ENCODE measurements at places on chromosomes 3 and 15.

DNA sequence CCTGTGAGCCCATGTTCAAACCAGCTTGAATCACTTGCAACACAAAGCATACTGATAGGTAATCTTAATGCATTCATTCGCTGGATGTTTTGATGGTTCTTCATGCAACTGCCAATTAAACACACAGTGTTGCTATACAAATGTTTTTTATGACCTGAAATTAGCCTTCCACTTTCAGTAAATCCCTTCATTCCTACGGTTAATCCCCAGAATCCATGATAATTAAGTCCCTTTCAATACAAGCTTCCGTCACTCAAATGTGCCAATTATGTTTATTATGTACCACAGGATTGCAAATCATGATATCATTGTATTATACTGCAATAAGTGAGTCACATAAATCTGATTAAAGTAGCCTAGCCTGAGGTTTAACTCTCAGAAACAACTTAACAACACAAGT, 14.5 kb upstream of the LYZL4 start:
- DNase-seq = no peak

DNA sequence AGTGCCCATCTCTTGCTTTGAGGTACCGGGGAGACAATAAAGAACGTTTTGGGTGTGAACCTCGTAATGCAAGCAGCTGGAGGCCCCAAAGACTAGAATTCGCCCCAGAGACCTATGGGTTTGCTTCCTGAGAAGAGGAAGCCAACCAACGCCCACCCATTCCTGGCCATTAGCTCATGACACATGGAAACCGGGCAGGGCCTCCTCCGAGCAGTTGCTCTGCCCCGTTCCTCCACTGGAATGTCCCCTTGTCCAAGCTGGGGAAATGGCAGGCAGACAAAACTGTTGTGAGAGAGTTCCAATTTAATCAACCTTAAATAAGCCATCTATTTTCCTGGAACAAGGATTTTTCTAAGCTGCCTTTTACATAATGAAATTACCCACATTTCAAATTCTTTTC, 250.9 kb upstream of the IGF1R start:
- DNase-seq = no peak

- DNase-seq = no peak
Observed at GRCh38 chr15:66878761-66879160, 176.7 kb downstream of the SMAD6 start.

GRCh38 chr3:70726961-70727360, 414.5 kb upstream of the MDFIC2 start:
- DNase-seq = no peak

DNA sequence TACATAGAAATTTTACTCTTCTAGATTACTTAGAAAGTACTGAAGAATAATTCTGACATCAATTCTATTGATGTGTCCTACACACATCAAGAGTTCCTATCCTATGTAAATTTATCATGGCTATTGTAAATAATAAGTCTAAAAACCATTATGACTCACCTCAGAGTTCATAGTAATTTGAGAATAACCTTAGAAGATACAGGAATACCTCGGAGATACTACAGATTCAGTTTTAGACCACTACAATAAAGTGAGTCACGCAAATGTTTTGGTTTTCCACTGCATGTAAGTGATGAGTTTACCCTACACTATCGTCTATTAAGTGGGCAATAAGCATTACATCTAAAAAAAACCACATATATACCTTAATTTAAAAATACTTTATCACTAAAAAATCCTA, 74.8 kb downstream of the NR1I2 start:
- DNase-seq = no peak

- no peak for DNase-seq
Observed at GRCh38 chr3:46942076-46942475, 34.5 kb downstream of the CCDC12 start.

DNA sequence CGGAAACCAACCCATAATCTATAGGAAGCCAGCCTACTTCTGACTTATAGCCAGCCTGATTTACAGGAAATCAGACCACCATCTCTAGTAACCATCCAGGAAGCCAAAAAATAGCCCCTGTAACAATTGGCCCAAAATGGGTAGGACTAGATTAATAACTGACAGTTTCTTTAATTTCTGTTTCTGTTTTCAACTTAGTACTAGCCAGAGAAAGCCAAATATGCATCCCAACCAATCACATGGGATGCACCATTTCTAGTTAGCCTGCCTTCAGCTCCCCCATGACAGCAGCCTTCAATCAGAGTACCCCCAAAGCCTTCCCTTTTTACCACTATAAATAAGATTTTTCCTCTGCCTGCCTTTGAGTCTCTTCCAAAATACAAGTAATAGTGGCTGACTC, 239.1 kb upstream of the GADL1 start:
- no peak for DNase-seq

- DNase-seq = no peak
Observed at GRCh38 chr15:94745371-94745770, 514.0 kb downstream of the MCTP2 start.

- no peak for DNase-seq
Observed at GRCh38 chr3:157445857-157446256, 9.2 kb downstream of the PTX3 start.

GRCh38 chr3:85455561-85456200, 496.9 kb downstream of the CADM2 start:
- no peak for DNase-seq

DNA sequence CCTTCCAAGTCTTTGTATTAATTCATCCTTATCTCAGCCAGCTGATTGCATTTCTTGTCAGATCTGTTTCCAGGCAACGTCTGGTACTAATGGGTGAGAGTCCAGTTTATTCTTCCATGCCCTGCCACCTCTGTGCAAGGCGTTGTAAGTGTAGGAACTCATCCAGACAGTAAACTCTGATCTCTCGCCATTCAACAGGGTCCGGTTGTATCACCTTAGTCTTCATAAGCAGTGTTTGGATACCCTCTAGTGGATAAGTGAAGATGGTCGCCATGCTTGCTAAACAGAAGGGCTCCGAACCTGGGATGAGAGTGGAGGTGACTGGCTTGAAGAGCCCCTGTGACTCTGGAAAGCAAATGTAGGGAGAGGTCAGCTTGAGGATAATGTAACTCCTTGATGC, 51.6 kb upstream of the CMTM7 start:
- DNase-seq = no peak

GRCh38 chr3:77259694-77260093, 219.8 kb downstream of the ROBO2 start:
- no peak for DNase-seq

DNA sequence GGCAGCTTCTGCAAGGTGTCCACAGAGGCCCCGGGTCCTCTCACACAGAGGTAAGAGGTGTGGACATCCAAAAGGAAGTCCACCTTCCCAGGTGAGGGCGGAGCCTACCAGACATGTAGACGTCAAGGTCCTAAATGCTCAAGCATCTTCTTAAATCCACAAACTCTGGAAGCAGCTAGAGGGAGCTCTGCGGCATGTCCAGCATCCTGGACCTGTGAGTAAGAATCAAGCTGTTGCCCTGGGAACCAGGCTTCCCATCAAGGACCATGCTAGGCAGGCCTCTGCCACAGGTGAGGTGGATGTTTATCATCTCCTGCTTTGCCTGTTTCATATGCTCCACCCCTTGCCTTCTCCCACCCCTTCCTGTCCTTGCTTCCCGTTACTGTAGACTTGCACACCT, 368.2 kb downstream of the GABRG3 start:
- no peak for DNase-seq

DNA sequence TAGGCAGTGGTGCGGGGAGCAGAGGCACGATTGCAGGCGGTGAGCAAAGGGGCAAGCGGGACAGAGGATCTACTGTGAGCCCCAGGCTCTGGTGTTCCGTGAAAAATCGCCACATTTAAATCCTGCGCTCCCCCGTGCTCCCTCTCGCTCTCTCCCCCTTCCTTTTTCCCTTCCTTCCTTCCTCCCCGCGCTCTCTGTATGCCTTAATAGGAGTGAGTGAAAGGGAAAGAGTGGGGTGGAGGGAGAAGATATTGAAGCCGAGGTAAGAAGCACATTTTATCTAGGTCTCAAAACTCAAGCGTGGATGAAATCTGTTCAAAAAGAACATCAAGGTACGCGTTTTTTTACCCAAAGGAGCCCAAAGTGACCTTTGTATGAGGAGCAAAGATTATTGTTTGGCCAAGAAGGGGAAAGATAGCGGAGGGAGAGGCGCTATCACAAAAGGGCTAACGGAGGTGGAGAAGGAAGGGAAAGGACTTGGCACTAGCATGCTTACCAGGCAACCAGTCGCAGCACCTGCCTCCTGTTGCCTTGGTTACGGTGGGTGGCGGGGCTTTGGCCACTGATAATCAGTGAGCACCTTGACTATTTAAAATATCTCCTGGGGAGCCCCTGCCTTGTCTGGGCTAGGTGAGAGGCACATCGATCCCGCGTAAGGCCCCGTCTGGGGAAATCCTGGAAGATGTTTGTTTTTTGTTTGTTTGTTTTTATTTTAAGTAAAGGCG, 14.9 kb upstream of the AEN start:
- no peak for DNase-seq

DNA sequence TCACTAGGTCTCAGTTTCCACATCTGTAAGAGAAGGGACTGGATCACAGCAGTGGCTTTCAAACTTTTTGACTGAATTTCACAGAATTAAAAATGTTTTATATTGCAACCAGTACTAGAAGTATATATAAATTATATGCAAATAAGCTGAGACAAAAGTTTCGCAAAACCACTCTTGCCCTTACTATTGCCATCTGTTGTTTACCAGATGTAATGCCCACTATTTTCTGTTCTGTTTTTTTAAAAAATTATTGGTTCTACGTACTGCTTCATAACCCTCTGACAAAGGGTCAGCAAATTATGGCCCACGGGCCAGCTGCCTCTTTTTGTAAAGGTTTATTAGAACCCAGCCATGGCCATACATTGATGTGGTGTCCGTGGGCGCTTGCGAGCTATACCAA, 44.8 kb downstream of the PDIA5 start:
- DNase-seq = no peak

DNA sequence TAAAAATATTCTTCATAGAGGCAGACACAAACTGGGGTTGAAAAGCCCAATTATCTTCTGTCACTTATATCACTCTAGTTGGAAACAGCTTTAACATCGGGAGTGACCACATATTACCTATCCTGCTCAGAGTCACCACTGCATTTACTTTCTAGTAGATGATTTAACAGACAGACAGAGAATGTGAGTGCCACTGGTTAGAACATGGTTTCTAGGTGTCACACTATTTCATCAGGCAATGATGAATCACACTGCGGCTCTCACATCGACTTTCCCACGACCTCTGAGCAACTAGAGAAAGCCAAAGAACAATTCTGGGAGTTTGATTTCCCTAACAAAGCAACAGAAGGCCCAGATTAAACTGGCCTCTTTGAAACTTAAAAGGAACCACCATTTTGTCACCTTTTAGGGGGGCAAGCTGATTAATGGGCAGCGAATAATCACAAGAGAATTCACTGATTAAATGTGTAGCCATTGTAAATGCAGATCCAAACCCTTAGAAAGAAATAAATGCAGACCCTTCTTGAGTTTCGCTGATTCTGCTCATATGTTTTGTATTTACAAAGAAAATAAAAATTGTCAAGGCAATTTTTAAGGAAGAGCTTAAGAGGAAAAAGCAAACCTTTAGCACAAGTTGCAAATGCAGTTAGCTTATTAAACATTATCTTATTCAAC, 112.6 kb upstream of the KBTBD8 start:
- peak; percentile 20 for DNase-seq

DNA sequence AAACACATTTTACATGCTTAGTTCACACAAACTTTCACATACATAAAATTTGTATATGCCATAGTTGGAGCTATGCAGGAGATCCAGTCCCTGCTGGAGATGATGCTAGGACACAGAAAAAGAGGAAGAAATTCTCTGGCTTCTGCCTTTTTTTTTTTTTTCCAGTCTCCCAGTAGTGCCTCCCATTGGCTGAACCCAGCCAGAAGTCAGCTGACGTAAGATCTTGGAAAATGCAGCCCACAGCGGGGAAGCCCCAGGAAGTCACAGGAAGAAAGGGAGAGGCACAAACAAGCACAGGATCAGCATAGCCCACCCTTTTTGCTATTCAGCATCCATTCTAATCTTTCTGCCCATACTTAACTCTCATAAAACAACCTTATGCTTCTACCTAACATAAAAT, 38.5 kb downstream of the SCN11A start:
- no peak for DNase-seq

GRCh38 chr3:10389995-10390394, 69.1 kb upstream of the SEC13 start:
- DNase-seq = no peak

- DNase-seq = no peak
Observed at GRCh38 chr3:20240154-20240883, 54.3 kb upstream of the SGO1 start.

GRCh38 chr3:62873761-62874710, 1.2 kb downstream of the CADPS start:
- no peak for DNase-seq

- DNase-seq = peak; percentile 67
Observed at GRCh38 chr3:52873433-52874159, 23.8 kb downstream of the STIMATE start.

DNA sequence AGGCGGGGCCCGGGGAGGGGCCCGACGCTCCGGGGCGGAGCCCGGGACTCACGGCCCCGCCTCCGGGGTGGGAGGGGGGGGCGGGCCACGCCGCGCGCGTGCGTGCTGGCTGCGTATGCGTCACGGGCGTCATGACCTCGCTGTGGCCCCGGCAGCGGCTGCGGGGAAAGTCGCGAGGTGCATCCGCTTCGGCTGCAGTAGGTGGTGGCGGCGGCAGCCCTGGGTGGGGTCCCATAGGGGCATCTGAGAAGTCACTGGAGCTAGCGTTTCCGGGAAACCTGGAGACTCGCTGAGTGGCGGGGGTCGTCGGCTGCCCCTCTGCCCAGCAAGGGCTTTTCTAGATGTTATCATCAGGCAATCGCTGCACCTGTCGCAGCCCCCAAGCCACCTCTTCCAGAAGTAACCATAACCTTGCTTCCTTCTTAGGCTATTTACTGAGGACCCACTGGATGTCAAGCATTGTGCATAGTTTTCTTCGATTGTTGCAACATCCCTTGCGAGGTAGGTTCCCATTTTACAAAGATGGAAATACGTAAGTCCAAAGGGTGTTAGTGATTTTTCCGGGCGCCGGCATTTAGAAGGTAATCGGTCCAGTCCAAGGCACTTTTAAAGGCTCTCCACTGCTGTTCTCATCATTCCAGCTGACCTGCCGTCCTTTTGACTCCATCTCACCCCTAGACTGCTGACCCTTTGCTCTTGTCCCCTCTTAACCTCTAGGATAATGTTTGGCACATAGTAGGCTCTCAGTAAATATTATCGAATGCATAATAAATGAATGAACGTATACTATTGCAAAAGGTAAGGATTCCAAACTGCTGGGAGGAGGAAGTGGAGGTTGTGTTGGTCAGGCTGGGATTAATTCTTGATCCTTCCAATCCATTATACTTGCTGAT, at the start of gene GDPGP1:
TSS of gene GDPGP1 (plus strand) at position 114 of the 893 bp plus-strand sequence. CDS start 6,700 bp downstream, outside the sequence.
- DNase-seq = no peak

- DNase-seq = no peak
Observed at GRCh38 chr3:57150113-57150581, 15.0 kb downstream of the IL17RD start.

DNA sequence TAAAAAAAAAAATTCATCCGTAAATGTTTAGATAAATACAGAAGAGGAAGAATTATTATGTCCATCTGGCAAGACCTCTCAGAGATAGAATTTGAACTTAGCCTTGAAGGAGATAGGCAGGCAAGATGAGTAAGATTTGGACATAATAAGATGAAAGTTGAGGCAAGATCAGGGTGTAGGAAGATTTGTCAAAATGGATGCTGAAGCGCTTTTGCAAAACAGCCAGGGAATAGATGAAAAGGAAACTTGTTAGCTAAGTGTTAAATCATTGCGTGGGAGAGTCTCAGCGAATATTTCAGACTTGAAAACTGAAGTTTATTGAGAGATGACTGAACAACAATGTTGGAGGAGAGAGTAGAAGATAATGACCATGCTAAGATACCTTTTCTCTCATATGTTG, 7.2 kb downstream of the BRK1 start:
- no peak for DNase-seq

GRCh38 chr3:42228796-42229195, 37.2 kb downstream of the CCK start:
- no peak for DNase-seq
